ENCODE measurements at places on chromosomes 6 and 20.

DNA sequence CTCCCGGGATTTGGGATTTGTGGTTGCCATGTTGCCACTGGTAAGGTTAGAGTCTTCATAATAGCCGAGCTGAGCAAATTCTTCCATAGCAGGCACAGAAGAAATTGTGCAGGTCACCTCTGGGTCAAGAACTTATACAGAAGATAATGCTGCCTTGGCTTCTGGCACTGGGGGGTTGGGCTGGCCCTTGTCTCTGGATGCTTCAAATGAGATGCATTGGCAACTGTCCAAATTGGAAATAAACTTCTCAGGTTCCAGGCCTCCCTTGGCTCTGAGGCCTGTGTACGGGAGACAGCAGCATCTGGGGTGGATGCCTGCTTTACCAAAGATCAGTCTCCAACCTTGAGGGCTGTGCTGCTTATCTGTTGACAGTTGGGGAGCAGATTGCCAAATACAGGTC is 26.2 kb downstream of the MYO6 start:
- peak; percentile 39 for DNase-seq

DNA sequence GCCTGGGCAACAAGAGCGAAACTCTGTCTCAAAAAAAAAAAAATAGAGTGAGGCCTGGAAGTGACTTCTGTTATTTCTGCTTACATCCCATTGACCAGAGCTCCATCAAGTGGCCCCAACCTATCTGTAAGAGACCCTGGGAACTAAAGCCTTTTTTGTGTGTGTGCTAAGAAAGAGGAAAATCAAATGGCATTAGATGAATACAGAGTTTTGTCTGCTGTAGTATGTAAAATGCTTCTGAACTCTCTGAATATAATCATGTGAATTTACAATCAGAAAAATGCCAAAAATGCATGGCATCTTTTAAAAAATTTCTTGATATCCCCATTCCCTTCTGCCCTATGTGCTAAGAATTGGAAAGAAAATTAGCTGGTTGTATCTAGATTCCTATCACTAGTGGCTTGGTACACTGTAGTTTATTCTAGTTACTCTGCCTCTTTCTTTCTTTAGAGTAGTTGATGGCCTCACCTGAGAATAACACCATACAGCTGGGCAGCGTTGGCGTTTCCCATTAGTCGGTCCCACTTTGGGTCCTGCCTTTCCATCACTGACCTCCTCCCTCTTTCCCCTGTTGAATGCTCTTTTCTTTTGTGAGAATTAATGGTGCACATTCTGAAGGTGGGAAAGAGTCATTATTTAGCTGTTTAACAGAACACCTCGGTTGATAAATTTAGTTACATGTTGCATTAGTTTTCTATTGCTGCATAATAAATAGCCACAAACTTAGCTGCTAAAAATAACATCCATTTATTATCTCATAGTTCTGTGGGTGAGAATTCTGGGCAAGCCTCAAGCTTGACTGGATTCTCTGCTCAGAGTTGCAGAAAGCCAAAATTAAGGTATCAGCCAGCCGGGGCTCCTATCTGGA is 38.2 kb downstream of the SAMD5 start:
- no peak for DNase-seq

GRCh38 chr6:129842137-129842536 is 19.0 kb downstream of the TMEM244 start:
- DNase-seq, result no peak

DNA sequence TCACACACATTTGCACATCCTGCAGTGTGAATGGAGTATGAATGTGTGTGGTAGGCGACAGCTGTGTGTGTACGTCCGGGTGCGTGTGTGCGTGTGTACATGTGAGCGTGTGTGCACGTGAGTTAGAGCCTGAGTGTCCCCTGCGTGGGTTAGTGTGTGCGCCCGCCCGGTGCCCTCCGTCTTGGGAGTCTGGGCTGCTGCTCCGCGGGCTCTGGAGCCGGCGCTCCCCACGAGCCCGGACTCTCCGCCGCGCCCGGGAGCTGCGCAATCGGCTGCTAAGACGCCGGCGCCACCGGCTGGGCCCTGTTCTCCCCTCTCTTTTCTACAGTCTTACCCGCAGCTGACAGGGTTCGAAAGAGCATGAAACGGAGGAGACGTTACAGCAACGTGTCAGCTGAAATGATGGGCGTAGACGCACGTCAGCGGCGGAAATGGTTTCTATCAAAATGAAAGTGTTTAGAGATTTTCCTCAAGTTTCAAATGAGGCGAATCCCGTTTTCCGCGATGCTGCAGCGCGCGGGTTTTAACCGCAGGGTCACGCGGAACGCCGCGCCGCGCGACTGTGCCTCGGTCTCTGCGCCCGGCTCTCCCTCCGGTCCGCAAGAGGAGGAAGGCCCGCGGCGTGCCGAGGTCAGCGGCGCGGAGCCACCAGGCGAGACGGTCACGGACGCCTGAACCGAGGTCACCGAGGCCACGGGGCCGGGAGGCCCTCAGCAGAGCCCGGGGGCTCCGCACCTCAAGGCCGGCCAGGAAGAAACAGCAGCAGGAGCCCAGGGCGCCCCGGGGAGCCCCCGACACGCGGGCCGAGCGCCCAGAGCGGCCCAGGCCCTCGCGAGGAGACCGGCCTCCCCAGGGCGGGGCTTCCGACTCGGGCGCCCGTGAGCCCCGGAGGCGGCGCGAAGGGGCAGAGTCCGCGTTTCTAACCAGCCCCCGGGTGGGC is 95.3 kb upstream of the BHLHE23 start:
- DNase-seq, result no peak

GRCh38 chr20:50817776-50818172 is 22.9 kb downstream of the BCAS4 start:
- DNase-seq, result no peak

- DNase-seq, result no peak
These were observed 50.3 kb upstream of the IL20RA start for GRCh38 chr6:137095093-137095492.

GRCh38 chr6:70857387-70858077 is 99.3 kb downstream of the B3GAT2 start:
- no peak for DNase-seq

DNA sequence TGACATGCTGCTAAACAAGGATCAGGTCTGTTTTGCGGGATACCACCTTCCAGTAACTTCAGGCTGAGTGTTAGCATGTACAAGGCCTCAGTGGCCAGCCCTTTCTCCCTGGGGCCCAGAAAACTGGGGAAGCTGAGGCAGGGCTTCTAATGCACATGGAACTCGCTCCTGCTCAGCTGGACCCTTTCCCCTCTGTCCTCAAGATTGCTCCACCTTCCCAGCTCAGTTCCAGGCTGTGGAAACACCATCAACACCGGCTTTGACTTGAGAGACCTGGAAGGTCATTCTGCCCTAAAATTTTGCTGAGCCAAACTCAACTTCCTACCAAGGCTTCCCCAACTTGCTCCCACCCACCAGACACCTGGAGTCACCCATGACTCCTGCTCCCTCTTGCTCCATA is 4.2 kb upstream of the BLCAP start:
- no peak for DNase-seq

DNA sequence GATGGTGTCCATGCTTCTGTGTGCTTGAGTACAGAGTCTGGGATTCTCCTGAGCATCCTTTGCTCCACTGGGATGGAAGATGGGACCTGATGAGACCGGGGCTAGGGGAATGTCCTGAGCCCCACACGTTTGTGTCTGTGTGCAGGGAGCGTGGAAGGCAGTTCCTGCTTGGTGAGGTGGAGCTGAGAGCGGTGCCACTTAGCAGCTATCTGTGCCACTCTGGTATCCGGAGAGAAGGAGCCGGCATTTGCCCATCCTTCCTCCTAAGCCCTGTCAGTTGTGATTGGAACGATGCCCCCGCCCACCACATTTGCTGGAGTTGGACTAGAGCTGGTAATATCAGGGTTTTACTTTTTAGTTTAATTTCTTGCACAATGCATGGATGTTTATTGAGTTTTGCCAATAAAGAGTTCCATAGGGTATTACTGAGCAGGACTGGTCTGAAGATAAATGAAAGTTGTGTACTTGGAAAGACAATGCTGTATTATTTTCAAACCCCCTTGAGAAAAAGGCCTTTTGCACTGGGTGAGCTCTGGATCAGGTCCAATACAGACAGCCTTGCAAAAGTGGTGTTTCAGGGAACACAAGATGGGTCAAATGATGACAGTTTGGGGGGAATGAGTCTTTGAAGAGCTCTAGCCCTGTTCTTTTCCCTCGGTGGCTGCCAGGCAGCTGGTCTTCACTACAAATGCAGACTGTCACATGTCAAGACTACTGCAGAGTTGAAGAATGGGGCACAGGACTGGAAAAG is 130.8 kb downstream of the SYCP2 start:
- DNase-seq, result no peak

- no peak for DNase-seq
These were observed 264.0 kb downstream of the LAMA2 start for GRCh38 chr6:129146902-129147301.

- DNase-seq, result no peak
These were observed 155.0 kb downstream of the GJA10 start for GRCh38 chr6:90049295-90049694.

- DNase-seq, result no peak
These were observed 196.4 kb upstream of the ZNF184 start for GRCh38 chr6:27669295-27669623.

DNA sequence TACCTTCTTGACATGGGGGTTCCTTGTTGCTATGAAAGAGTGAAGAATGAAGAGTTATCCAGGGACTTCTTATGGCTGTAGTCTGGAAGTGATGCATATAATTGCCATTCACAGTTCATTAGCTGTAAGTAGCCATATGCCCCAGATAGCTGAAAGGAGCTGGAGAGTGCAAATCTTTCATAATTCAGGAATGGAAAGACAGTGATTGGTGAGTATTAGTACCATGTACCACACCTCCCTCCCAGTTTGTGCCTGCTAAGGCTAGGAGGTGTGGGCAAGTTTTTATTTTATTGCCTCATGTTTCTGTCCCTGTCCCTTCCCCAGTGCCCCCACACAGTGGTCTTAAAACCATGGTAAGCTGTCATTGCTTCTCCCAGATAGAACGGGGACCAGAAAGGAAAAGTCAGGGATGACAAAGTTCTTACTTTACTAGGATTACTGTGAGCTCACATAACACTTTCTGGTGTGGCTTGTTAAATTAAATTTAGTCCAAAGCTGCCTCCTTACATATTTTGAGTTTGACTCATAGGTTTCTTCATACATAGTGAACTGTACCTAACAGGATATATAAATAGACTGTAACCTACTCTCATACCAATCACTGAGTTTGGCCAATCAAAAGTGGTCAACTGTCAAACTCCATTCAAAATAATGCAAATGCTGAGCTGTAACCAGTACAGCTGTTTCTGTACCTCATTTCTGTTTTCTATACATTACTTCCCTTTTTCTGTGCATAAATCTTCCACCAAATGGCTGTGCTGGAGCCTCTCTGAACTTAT is 119.4 kb downstream of the RFPL4B start:
- peak; percentile 80 for DNase-seq

DNA sequence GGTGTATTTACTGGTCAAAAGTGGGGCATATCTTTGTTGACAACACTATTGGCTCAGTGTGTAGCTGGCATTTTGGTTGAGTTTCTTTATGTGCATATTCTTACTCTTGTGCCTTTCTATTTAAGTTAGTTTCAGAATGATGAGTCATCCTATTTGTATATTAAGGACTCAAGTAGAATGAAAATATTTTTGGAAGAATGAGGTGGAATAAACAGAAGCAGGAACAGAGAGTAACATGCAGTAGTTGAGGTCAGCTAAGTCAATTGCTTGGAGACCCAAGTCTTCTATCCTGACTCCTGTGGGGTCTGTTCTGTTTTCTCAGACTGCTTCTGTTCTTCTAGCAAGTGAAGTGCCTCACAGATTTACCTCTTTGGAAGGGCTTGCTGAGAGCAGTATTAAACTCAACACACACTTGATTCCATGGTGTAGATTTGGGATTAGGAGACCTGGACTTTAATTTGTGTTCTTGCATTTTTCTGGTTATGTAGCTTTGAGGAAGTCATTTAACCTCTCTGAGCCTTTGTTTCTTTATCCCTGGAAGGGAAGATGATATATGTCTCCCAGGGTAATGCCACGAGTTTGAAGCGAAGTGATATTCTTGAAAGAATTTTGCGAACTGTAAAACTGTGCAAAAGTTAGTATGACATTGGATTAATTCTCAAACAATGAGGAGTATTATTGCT is 324.3 kb downstream of the QKI start:
- no peak for DNase-seq

GRCh38 chr6:56914798-56915658 is 39.9 kb upstream of the BEND6 start:
- DNase-seq, result no peak

DNA sequence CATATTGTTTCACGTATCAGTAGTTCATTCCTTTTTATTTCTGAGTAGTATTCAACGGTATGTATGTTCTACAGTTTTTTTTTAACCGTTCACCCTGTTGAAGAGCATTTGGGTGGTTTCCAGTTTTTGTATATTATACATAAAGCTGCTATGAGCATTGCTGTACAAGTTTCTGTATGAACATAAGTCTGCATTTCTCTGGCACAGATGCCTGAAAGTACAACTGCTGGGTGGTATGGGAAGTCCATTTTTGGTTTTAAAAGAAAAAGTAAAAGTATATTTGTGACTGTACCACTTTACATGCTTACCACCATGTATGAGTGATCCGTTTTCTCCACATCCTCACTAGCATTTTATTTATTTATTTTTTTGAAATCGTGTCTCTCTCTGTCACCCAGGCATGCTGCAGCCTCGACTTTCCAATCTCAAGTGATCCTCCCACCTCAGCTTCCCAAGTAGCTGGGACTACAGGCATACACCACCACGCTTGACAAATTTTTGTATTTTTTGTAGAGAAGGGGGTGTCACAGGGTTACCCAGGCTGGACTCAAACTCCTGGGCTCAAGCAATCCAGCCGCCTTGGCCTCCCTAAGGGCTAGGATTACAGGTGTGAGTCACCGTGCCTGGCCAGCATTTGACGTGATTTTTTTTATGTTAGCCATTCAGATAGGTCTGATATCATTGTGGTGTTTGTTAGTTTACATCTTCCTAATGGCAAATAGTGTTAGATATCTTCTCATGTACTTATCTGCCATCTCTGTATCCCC is 11.0 kb upstream of the SIM1 start:
- no peak for DNase-seq

DNA sequence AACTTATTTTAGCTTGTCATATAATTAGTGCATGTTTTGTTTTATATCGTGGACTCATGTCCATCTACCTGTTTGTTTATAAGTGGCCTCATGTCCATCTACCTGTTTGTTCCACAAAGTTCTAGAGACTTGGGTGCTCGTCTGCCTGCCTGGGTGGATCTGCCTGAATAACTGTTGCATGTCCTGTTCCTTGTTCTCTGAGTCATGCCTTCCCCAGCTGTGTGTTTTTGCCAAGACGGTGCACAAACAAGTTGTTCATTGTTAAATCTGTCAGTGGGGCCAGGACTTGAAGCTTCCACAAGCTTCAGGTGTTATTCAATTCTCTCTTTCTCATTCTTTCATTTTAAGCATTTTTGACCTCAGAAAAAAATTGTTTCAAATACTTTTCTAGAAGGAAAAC is 358.0 kb upstream of the CITED2 start:
- no peak for DNase-seq

GRCh38 chr6:38973178-38974057 is 75.2 kb upstream of the GLP1R start:
- peak; percentile 27 for DNase-seq

GRCh38 chr6:162963861-162964260 is 236.1 kb downstream of the PACRG start:
- DNase-seq, result no peak

- no peak for DNase-seq
These were observed 261.6 kb upstream of the THEMIS start for GRCh38 chr6:128162423-128162822.

GRCh38 chr6:148218542-148219258 is 123.9 kb upstream of the SASH1 start:
- DNase-seq, result no peak

- DNase-seq, result peak; percentile 63
These were observed 31.2 kb downstream of the PARD6B start for GRCh38 chr20:50762435-50763220.
